ENCODE measurements at places on chromosomes 11 and 22.
A peak's percentile ranks its signal among the peaks of the same experiment; 100 is the strongest.

- no peak for DNase-seq
Observed at GRCh38 chr22:41969110-41969646, at the start of gene SEPTIN3. SEPTIN3 (plus strand) TSS chr22:41969443; CDS start chr22:41971493, 2,050 bp downstream.

- DNase-seq = no peak
Observed at GRCh38 chr11:19433367-19433766, 192.6 kb upstream of the E2F8 start.

DNA sequence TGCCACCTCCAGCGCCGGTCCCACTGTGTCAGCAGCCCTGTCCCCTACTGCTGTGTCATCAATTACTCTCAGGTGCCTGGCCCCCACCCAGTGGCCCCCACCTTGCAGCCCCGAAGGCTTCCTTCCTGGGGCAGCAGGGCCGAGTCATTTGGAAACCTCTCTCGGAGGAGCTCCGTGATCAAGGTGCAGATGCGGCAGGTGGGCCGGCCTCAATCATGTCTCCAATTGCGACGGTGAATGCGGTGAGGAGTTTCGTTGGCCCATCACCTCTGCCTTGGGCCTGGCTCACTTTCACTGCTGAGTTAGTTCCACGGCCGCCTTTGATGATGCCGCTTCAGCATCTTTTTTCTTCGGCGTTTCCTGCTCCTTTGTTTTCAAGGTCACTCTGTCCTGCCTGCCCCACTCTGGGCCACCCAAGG, 11.3 kb upstream of the CXCR5 start:
- peak; percentile 38 for DNase-seq

DNA sequence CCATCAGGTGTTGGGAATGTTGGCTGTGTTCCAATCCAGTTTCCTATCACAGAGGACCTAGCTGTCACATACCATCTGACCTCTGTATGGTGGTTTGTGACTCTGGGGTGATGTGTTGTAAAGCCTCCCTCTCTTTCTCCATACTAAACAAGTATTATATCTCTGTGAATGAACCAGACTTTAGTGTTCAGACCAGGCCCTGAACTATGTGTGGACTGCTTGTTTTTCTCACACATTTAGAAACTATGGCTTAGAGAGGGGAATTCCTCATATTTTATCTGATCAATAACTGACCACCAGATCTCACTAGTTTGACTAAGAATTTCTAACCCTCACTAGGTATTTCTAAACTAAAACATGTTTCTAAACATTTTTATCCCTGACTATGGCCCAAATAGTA, 17.5 kb downstream of the NCR3LG1 start:
- no peak for DNase-seq

DNA sequence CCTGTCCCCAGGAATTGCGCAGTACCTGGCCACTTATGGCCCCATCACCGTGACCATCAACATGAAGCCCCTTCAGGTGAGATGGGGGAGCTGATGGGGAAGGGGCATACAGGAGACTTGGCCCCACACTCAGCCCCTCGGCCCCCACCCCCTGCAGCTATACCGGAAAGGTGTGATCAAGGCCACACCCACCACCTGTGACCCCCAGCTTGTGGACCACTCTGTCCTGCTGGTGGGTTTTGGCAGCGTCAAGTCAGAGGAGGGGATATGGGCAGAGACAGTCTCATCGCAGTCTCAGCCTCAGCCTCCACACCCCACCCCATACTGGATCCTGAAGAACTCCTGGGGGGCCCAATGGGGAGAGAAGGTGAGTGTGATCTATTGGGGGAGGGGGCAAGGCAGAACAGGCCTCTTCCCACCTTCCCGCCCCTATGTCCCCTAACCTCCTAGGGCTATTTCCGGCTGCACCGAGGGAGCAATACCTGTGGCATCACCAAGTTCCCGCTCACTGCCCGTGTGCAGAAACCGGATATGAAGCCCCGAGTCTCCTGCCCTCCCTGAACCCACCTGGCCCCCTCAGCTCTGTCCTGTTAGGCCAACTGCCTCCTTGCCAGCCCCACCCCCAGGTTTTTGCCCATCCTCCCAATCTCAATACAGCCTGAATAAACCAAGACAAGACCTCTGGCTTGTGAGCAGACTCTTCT, 3.6 kb downstream of the CTSW start:
- DNase-seq = no peak

DNA sequence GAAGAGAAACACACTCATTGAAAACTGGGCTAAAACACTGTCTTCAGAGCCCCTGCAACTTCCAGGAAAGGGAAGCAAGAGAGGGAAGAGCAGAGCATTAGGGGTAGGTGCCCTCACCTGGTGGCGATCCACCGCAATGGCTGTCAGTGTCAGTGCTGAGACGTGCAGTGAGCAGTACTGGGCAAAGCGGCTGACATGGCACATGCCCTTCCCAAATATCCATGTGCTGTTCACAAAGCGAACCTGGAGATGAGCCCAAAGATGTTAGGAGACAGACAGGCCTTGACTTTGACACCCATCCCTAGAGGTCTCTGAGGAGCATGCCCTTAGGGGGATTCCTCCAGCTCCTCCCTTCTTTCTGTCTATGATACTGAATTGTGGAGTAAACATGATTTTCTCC, 4.9 kb downstream of the GPR83 start:
- no peak for DNase-seq

- no peak for DNase-seq
Observed at GRCh38 chr11:86625981-86626380, 46.4 kb downstream of the ME3 start.

GRCh38 chr11:24496736-24497725, at the start of gene LUZP2:
LUZP2 (plus strand) TSS chr11:24497053.
- no peak for DNase-seq

DNA sequence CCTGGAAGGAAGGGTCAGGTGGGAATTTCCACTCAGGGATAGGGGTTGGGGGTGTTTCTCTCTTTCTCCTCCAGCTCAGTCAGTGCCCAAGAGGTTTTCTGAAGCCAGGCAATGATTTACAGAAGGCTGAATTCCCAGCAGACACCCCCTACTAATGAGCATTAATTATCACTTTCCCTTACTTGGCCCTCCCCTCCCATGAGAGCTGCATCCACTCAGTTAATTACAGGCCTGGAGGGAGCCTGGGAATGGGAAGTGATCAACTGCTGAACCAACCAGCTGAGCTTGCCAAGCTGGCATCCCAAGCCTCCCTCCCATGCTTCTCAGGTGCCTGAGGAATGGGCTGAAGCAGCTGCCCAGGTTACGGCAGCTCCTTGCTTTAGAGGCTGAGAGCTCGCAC, 992 bp downstream of the LGALS12 start:
- DNase-seq = no peak

DNA sequence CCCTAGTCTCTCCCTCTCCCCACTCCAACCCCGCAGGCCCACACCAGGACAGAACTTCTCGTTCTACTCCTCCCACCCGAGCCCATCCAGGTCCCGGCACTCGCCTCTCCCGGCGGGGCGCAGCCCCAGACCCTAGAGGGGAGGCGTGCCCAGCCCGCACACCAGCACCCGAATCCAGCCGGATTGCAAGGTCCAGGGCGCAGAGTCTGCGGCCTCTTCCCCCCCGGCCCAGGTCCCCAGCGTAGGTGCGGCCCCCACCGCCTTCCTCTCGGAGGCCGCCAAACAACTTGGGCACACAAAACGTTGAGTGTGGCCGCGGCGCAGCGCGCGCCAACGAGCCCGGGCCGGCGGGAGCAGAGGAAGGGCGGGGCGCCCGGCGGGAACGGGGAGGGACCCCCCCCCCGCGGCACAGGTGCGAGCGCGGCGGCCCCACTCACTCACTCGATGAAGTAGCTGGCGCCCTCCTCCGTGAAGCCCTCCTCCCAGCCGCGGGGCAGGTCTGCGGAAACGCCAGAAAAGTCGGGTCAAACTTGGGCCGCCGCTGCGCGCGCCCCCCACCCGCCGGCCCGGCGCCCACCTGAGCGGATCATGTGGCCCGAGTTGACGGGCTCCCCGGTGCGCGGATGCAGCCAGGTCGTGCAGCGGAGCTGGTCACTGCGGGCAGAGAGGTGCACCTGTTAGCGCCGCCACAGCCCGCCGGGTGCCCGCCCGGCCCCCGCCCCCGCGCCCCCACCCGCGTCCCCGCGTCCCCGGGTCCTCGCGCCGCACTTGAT, 480 bp downstream of the PLEKHA7 start:
- no peak for DNase-seq

GRCh38 chr11:74957937-74958629, 9.0 kb downstream of the SPCS2 start:
- DNase-seq = no peak

- DNase-seq = no peak
Observed at GRCh38 chr11:70415191-70415590, 16.9 kb downstream of the CTTN start.

- DNase-seq = no peak
Observed at GRCh38 chr22:23754220-23754919, at the start of gene VPREB3. VPREB3 (minus strand) TSS chr22:23754425; CDS start chr22:23754363, 62 bp downstream.

GRCh38 chr11:8062781-8063257, 18.2 kb upstream of the TUB start:
- no peak for DNase-seq

All from activated T-helper 1 cell treated with Interleukin-2 at 50 U/mL for 16 hours (primary cell).